T-helper 1 cell treated with Interleukin-12 subunit alpha and Interleukin-12 subunit beta and Interleukin-4 antibody, amounts not matched to agents 30 ng/mL and 1 ng/mL, for 36 hours (primary cell): ENCODE measurements at places on chromosomes 1 and 21. TPM values are rescaled to one million over a fixed set of nuclear protein-coding genes. Genes with fewer than 3 reads are reported as not detected.

The GBP3 gene
- total RNA-seq, result 42.1 and 42.9 TPM in 2 replicates

The KCNC4 gene
- 3.8 and 3.9 TPM in 2 replicates for total RNA-seq

The RHOU gene
- total RNA-seq, result 8.8 TPM in 2 replicates

The AKIRIN1 gene
- 72.0 and 74.0 TPM in 2 replicates for total RNA-seq

The CHD5 gene
- total RNA-seq, result 2.3 TPM in 2 replicates

The SRRM1 gene
- 175 and 178 TPM in 2 replicates for total RNA-seq

The LEFTY1 gene
- not detected in 2 replicates for total RNA-seq
